ENCODE measurements at places on chromosomes 4 and X. TPM values are rescaled to one million over a fixed set of nuclear protein-coding genes. Genes with fewer than 3 reads are reported as not detected.

DNA sequence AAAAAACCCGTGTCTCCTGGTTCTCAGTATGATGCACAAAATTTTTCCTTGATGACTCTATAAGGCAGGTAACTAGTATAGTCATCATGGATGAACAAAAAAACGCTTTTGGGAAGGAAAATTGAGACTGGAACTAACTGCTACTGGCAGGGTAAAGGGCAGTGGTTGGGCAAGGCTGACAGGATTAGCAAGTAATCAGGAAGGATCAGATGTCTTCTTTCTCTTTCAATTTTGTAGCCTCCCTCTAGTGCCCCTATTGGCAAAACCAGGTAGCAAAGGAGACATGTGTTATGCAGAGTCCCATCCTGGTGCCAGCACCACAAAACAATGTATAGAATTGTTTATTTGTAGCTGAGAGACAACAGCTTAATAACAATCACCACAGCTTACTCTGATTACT lies 12.8 kb upstream of the SLITRK4 start:
- no peak for DNase-seq

GRCh38 chrX:6363188-6363587 lies 134.5 kb upstream of the NLGN4X start:
- DNase-seq, result no peak

DIPK2B gene
- not detected for total RNA-seq

DNA sequence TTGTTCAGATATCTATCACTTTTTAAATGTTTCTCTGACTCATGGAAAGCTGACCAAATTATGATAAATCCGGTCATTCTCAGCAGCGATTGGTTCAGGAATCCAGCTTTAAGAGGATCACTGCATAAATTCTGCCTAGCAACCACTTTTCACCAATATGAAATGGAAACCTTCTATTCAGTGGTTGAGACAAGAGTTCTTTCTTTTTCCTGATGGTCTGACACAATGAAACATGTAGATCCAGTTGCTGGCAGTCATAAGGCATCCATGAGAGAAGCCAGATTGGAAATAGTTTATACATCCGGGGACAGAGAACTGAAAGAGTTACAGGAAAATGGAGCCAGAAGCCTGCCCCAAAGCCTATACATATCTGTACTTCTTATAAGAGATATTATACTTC lies 27.2 kb downstream of the MAB21L2 start:
- no peak for DNase-seq

BEND4 gene
- 0.85 TPM for total RNA-seq

- no peak for DNase-seq
These were observed 17.5 kb upstream of the UGDH start for GRCh38 chr4:39544580-39545315.

GRCh38 chr4:173443121-173443520 lies 44.2 kb upstream of the SCRG1 start:
- DNase-seq, result no peak

DNA sequence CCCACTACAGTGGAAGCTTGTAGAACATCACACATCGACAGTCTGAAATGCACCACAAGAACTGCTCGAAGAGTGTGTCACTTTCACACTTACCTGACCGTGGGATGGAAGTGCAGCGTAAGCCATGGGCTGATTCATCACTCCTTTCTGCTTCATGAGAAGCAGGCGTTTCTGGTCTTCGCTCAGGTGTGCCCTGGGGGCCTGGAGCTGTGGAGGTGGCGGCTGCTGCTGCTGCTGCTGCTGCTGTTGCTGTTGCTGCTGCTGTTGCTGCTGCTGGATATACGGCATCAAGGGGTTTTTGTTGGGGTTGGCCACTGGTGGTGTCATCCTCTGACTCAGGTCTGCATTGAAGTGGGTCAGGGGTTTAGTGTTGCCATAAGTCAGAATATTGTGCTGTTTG lies 223.6 kb downstream of the MGST2 start:
- DNase-seq, result no peak

DNA sequence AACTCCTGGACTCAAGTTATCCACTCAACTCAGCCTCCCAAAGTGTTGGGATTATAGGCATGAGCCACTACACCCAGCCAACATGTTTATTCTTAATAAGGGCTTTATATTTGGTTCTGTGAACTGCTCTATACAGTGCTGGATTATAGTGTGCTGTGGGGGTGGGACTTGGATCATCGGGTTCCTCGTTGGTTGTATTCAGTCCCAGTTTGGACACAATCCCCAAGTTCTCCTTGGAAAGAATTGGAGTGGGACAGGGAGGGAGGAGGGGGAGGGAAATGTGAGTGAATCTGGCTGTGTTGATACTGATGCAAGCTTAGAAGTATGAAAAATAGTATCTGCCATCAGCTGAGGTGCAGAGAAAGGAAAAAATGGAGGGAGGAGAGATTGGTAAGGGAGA lies 121.3 kb downstream of the KIT start:
- DNase-seq, result no peak

GRCh38 chrX:47218920-47219815 lies 687 bp downstream of the CDK16 start:
- peak; percentile 15 for DNase-seq

GRCh38 chr4:116018831-116019230 lies 905.4 kb upstream of the NDST4 start:
- no peak for DNase-seq

GRCh38 chr4:26076000-26076587 lies 162.1 kb downstream of the SMIM20 start:
- DNase-seq, result no peak

GRCh38 chr4:40395908-40396793 lies 61.0 kb downstream of the CHRNA9 start:
- no peak for DNase-seq

Data from naive thymus-derived CD8-positive, alpha-beta T cell (primary cell).